SHP77 treated with DMSO at 0.1 percent for 48 hours (cell line): ENCODE measurements at places on chromosomes 1 and 21.

- DNase-seq, result no peak
Measured at GRCh38 chr1:65942476-65942875, 149.8 kb downstream of the PDE4B start.

DNA sequence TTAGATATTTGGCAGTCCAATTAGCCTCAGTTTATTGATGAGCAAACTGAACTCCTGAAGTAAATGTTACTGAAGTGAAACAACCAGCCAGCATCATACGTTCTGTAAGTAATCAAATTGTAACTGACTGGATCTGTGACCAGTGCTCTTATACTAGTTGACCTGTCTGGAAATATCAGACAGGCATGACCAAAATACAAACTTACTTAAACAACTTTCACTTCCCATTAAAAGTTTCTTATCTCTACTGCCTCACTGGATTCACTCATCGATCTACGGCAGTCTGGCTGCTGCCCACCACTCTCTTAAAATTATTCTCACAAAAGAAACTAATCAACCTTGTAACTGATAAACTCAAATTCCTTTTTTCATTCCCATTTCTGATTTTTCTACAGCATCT, 56.4 kb downstream of the WDR3 start:
- DNase-seq, result no peak

DNA sequence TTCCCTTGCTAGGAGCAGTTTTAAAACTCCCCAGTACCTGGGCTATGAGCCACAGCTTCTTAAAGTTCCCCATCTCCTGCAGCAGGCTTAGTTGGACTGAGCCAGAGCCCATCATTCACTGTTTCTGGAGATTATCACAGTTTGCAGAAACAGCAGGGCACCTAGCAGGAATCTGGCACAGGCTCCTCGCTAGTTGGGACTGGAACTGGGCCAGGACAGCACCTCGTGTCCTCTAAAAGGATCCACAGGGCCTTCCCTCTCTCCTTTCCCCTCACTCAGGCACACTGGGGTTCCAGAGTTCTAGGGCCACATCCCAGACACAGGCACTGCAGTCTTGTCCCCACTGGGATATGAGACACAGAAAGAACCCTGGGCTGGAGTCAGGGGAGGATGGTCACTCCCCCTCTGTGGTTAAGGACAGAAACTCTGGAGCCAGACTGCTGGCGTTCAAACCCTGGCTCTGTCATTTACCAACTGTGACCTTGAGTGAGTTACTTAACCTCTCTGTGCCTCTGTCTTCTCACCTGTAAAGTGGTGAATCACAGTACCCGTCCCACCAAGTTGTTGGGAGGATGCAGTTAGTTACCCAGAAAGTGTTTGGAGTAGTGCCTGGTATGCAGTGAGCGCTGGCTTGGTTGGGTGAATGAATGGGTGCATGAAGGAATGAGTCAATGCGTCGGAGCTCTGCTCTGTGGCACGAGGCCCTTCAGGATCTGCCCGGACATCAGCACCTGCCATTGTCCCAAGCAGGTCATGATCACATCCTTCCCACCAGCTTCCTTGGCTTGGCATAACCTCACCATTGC, 18.8 kb upstream of the ECE1 start:
- no peak for DNase-seq

DNA sequence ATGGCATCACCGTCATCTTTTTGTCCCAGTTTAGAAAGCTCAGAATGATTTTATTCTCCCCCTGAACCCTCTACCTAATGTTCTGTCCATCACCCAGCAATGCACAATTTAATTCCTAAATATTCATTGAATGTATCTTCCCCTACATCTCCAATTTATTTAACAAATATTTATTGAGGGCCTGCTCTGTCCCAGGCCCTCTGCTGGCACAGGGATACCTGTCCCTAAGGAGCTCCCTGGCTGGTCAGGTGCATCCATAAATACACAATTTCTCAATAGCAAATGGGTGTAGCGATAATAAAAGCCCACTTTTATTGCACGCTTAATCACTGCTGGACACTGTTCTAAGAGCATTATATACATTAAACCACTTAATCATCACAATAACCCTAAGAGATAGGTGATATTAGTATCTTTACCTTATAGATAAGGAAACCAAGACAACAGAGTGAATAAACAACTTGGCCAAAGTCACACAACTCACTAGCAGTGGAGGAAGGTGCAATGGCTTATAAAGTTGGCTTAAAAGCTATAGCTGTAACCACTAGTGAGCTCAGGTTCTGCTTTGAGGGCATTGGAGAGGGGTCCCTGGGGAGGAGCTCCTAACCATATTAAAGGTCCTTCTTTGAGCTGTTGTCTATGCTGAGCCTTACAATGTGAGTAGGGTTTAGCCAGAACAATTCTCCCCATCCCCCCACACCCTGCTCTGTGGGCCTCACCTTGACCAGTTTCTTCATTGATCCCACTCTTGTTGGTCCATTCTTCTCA, 126.3 kb upstream of the JUN start:
- DNase-seq, result no peak
